Amniotic stem cell (primary cell): ENCODE measurements at places on chromosomes 4 and X.

- no peak for DNase-seq
These were observed 12.3 kb downstream of the PGRMC2 start for GRCh38 chr4:128275346-128275745.

- DNase-seq = no peak
These were observed 979 bp upstream of the SLC9A6 start for GRCh38 chrX:135984256-135984655.

DNA sequence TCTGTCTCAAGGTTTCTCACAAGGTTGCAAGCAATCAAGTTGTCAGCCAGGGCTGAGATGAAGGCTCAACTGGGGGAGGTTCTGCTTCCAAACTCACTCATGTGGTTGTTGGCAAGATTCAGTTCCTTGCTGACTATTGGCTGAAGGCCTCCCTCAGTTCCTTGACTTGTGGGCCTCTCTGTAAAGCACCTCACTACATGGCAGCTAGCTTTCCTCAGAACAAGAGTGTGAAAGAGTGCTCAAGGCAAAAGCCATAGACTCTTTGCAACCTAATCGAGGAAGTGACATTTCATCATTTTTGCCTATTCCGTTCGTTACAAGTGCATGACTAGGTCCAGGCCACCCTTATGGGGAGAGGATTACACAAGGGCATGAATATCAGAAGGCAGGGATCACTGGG lies 52.0 kb downstream of the CXorf58 start:
- no peak for DNase-seq

DNA sequence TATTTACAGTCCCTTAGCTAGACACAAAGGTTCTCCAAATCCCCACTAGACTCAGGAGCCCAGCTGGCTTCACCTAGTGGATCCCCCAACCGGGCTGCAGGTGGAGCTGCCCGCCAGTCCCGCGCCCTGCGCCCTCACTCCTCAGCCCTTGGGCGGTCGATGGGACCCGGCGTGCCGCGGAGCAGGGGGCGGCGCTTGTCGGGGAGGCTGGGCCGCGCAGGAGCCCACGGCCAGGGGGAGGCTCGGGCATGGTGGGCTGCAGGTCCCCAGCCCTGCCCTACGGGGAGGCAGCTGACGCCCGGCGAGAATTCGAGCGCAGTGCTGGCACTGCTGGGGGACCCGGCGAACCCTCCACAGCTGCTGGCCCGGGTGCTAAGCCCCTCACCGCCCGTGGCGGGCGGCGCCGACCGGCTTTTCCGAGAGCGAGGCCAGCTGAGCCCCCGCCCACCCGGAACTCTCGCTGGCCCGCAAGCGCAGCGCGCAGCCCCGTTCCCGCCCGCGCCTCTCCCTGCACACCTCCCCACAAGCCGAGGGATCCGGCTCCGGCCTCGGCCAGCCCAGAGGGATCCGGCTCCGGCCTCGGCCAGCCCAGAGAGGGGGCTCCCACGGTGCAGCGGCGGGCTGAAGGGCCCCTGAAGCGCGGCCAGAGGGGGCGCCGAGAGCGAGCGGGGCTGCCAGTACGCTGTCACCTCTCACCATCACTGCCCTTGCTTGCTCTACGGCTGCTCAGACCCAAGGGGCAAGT lies 39.4 kb downstream of the WFS1 start:
- DNase-seq = no peak

DNA sequence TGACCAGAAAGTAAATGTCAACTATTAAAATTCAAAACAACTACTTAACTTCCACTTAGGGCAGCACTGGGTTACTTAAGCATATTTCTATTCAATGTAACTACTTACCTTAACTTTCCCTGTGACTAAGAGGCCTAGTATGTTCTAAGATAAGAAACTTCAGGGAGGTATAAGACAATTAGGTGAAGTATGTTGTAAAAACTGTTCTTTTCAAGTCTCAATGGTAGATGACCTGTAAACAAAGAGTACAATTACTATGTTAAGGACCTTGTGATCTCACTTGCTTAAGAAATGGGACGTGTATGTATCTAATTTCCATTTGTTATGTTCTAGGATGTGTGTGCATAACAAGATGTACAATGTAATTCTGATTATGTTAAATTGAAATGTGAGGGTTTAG lies 960.5 kb downstream of the CCSER1 start:
- no peak for DNase-seq

- peak; percentile 41 for DNase-seq
These were observed 22.0 kb downstream of the SPARCL1 start for GRCh38 chr4:87506974-87507701.

DNA sequence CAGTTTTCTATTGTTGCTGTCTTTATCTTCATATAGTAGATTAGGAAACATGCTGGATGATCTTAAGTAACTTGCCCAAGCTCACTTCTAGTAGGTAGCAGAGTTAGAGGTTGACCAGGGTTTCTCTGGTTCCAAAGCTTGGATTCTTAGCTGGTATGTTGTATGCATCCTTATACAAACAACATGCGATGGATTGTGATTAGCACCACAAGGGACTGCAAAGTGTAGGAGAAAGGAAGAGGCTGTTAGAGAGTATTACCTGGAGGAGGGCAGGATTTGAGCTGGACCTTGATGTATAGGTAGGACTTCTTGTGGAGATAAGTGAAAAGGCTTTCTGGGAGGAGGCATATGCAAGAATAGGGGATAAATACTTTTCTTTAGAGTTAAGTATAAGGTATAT lies 5.6 kb downstream of the STIM2 start:
- no peak for DNase-seq

GRCh38 chrX:119417842-119418241 lies 18.7 kb downstream of the SLC25A43 start:
- no peak for DNase-seq

GRCh38 chrX:50913520-50913919 lies 3.0 kb downstream of the BMP15 start:
- DNase-seq = no peak

DNA sequence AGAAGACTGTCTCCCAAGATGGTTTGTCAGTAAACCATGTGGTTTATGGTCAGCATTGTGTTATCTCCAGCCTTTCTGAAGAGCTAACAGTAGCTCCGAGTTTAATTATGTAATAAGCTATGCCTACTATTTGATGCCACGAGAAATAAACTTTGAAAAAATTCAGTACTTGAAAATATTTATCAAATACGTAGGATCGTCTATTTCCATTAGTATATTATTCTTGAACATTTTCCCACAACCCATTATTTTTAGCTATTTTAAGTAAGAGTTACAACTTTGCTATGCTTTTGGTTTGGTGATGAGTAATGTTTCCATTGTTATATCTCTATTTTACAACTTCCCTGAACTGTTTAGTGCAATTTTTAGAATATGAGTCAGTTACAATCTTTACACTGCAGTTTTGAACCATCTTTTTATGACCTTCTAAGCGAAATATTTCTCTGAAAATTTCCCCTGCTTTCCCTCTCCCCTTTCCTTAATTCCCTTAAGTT lies 44.5 kb upstream of the TRIM2 start:
- no peak for DNase-seq
